ENCODE measurements at places on chromosomes 1 and 21. TPM values are rescaled to one million over a fixed set of nuclear protein-coding genes. Genes with fewer than 3 reads are reported as not detected.

TAS1R3 gene
- 0.11 TPM for total RNA-seq

SPAG17 gene
- not detected for total RNA-seq

IL23R gene
- not detected for total RNA-seq

UBASH3A gene
- total RNA-seq, result not detected

CA6 gene
- total RNA-seq, result not detected

RXFP4 gene
- total RNA-seq, result 0.11 TPM

FHAD1 gene
- 0.55 TPM for total RNA-seq

CDC42BPA gene
- 74.0 TPM for total RNA-seq

ACTN2 gene
- total RNA-seq, result under 0.01 TPM

SPATA1 gene
- total RNA-seq, result 0.37 TPM

VHLL gene
- not detected for total RNA-seq

FMO5 gene
- 0.77 TPM for total RNA-seq

C2CD4D gene
- not detected for total RNA-seq

EYA3 gene
- total RNA-seq, result 12.3 TPM

RBM11 gene
- 0.12 TPM for total RNA-seq

CFHR5 gene
- total RNA-seq, result not detected

PLA2G5 gene
- total RNA-seq, result not detected

MYOG gene
- total RNA-seq, result not detected

ZMYND12 gene
- total RNA-seq, result 0.66 TPM

NUAK2 gene
- 2.2 TPM for total RNA-seq

E2F2 gene
- total RNA-seq, result 0.50 TPM

DNM3 gene
- 2.1 TPM for total RNA-seq

S100A12 gene
- total RNA-seq, result not detected

C1orf74 gene
- 5.5 TPM for total RNA-seq

COL11A1 gene
- total RNA-seq, result 121 TPM

GPR157 gene
- 5.1 TPM for total RNA-seq

TMEM82 gene
- total RNA-seq, result not detected

IL20 gene
- not detected for total RNA-seq

MTHFR gene
- 28.8 TPM for total RNA-seq

TMPRSS3 gene
- total RNA-seq, result not detected

SCCPDH gene
- 68.4 TPM for total RNA-seq

BATF3 gene
- total RNA-seq, result 0.75 TPM

B3GALT2 gene
- total RNA-seq, result under 0.01 TPM

WNT9A gene
- 0.77 TPM for total RNA-seq

LRRC71 gene
- not detected for total RNA-seq

GPR25 gene
- total RNA-seq, result not detected
